ENCODE measurements at places on chromosomes 12 and 14. TPM values are rescaled to one million over a fixed set of nuclear protein-coding genes. Genes with fewer than 3 reads are reported as not detected.

GRCh38 chr14:53692885-53693284 is 263.7 kb downstream of the BMP4 start:
- H3K27me3 ChIP-seq = no peaks in the 10 kb centered on the region
- H3K4me3 ChIP-seq = no peak overlapping the region
- no peaks in the 10 kb centered on the region for H3K36me3 ChIP-seq
- H3K27ac ChIP-seq = no peak overlapping the region

DNA sequence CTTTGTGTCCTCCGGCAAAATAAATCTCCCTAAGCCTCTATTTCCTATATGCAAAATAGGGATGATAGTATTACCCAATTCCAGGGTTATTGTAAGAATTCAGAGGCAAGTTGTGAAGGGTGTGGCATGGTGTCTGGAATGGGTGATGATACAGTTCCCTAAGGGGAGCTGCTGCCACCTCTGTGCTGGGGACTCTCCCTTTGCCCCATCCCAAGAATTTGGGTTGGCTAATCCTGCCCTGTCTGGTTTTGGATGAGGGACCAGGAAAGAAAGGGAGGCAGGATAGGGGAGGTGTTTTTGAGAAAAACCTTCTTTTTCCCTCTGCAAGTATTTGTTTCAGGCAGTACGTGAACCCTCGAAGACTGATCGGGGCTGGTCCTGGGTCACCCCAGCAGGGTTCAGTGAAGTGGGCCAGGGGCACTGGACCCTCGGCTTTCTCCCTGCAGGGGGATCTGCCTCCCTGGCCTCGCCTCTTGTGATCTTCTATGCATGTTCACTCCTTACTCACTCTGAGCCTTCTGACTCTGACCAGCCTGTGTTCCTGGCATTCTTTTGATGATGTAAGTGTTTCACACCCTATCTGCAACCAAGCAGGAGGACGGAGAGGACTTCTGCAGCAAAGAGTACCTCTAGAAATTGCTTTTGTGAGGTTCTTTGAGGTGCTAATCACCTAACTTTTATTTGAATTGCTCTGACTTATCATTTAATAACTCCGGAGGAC is 60.8 kb downstream of the RASSF3 start:
- no peaks in the 10 kb centered on the region for H3K27me3 ChIP-seq
- peak; percentile 51 for DNase-seq
- no peak overlapping the region for H3K4me3 ChIP-seq
- peaks cover 93% of the 10 kb centered on the region for H3K4me1 ChIP-seq

The SERPINA5 gene
- 76.0 TPM for total RNA-seq

The SDS gene
- total RNA-seq = 0.52 TPM

- peaks cover 2% of the 10 kb centered on the region for H3K36me3 ChIP-seq
- no peak for DNase-seq
- H3K4me1 ChIP-seq = peaks cover 15% of the 10 kb centered on the region
- no peak overlapping the region for H3K4me3 ChIP-seq
- H3K27me3 ChIP-seq = no peaks in the 10 kb centered on the region
Observed at GRCh38 chr14:64464651-64465050, 648 bp upstream of the AKAP5 start.

GRCh38 chr14:74579447-74580274 is 32.4 kb downstream of the LTBP2 start:
- peaks cover 20% of the 10 kb centered on the region for H3K4me1 ChIP-seq
- H3K4me3 ChIP-seq = no peak overlapping the region
- no peak overlapping the region for H3K27ac ChIP-seq
- DNase-seq = no peak
- H3K36me3 ChIP-seq = no peaks in the 10 kb centered on the region
- no peaks in the 10 kb centered on the region for H3K27me3 ChIP-seq

- no peak for DNase-seq
- H3K36me3 ChIP-seq = no peaks in the 10 kb centered on the region
- H3K4me1 ChIP-seq = no peaks in the 10 kb centered on the region
Observed at GRCh38 chr12:101298426-101298825, 18.5 kb downstream of the UTP20 start.

All from body of pancreas (tissue), 4 donors.